ENCODE measurements at places on chromosomes 2 and 18. TPM values are rescaled to one million over a fixed set of nuclear protein-coding genes. Genes with fewer than 3 reads are reported as not detected.
A peak's percentile ranks its signal among the peaks of the same experiment; 100 is the strongest.

ACVR1C gene
- 0.79 TPM for total RNA-seq

DNA sequence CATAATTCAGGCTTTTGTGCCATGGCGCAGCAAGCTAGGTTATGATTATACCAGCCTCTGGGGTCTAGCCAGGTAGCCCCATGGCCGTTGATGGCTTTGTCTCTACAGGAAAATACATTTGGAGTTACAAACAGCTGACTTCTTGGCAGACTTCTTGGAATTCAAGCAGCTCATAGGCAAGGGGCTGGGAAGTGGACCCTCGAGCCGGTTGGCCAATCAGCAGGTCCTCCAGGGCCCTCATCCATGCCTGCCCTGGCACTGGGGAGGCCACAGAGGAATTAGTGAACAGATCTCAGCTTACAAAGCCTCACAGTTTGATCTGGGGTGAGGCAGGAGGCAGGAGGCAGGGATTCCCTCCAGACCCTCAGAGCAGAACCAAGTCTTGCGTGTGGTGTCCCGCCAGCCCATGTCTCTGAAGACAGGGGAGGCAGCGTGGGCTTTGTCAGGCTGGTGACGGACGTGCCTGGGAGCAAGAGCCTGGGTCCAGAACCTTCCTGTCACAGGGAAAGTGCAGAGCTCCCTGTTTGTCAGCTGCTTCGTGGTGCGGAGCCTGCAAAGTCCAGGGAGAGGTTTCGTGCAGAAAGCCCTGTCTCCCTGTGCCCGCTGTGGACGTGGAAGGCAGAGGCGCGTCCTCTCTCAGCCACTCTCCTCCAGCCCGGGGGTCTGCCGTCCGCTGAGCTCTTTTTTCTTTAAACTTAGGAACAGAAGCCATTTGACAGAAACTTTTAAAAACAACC, 131.7 kb downstream of the KLHL29 start:
- H3K36me3 ChIP-seq: no peaks in the 10 kb centered on the region
- H3K27me3 ChIP-seq: no peaks in the 10 kb centered on the region
- no peak overlapping the region for H3K27ac ChIP-seq
- DNase-seq: no peak

LAMA3 gene
- total RNA-seq: 66.0 TPM

SP5 gene
- 0.25 TPM for total RNA-seq

CFC1 gene
- not detected for total RNA-seq

MZT2A gene
- 65.3 TPM for total RNA-seq

DNA sequence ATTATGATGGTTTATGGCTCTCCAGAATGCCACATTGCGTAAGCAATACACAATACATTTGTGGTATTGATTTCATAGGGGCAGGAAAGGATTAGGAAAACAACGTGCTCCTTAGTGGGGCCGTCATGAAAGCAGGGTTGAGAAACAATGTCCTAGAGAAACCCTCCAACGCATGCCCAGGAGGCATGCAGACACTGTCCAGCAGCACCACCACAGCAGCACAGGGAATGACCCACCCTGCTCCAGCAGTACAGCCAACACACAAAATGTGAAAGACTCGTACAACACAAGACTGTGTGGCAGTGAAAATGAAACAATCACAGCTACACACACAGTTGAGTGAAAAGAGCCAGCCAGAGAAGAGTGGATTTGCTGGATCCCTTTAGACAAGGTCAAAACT, 66.3 kb downstream of the FAM168B start:
- no peaks in the 10 kb centered on the region for H3K36me3 ChIP-seq
- H3K4me3 ChIP-seq: no peak overlapping the region
- H3K4me1 ChIP-seq: no peaks in the 10 kb centered on the region
- H3K27ac ChIP-seq: no peak overlapping the region

- H3K27me3 ChIP-seq: no peaks in the 10 kb centered on the region
- peaks cover 8% of the 10 kb centered on the region for H3K4me1 ChIP-seq
- no peak overlapping the region for H3K4me3 ChIP-seq
- no peak for DNase-seq
- peak overlapping the region; percentile 92 for H3K27ac ChIP-seq
Measured at GRCh38 chr2:235514627-235515363, 21.0 kb downstream of the AGAP1 start.

PROKR1 gene
- not detected for total RNA-seq

PRADC1 gene
- 16.1 TPM for total RNA-seq

DNA sequence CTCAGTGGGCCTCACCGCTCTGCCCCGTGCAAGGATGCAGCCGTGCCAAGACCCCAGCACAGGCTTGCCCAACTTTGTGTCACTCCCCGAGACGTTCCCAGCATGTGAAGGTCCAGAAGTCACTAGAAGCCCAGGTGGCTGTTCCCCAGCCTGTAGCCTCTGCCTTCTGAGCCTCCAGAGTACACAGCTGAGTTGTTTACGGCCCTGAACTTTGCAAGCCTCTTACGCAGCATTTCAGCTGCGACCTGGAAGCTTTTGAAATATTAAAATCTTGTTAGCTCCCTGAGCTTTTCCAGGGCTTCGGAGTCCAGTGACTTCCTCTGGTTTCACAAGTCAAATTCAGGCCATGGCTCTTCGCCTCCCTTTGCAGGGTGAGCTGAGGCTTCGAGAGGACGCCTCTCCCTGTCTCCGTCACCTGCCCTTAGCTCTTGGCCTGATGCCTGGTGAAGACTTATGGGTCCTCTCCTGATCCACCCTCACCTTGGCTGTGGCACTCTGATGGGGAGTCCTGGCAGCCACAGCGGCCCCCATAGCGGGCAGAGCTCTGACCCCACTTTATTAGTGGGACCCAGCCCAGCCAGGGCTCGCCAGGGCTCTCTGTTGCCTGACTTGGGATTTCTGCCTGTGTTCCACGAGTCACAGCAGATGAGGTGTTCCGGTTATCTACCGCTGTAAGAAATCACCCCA, 76.5 kb upstream of the HPCAL1 start:
- H3K27ac ChIP-seq: no peak overlapping the region
- no peaks in the 10 kb centered on the region for H3K4me1 ChIP-seq
- no peak for DNase-seq
- H3K27me3 ChIP-seq: no peaks in the 10 kb centered on the region
- H3K36me3 ChIP-seq: no peaks in the 10 kb centered on the region

DNA sequence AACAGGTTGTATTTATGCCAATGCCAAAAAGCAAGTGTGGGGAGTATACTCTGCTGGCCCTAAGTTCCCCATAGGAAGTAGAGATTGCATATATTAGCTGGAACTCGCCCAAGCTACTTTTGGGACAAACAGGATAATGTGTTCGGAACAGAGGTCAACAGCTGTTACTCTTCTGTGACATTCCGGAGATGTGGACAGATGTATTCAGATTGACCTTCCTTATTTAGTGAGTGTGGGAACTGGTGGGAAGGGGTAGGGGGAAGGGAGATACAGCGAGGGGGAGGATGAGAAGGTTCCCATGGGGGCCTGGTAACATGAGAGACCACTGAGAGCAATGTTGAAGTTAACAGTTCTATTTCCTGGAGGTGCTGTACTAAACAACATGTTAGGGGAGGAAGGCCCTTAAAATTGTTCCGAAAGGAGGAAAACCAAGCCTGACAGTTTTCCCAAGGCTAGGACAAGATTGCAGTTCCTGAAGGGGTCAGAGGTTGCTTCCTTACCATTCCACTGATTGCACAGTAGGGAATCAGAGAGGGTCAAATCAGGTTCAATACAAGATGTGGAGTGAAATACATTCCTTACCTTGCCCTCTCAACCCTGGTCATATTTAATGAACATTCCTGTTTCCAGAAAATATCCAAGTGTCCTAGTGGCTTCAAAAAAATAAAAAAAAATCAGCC, 14.3 kb upstream of the CD28 start:
- H3K4me1 ChIP-seq: peaks cover 9% of the 10 kb centered on the region
- peak; percentile 48 for DNase-seq
- H3K27ac ChIP-seq: peak overlapping the region; percentile 20
- H3K27me3 ChIP-seq: no peaks in the 10 kb centered on the region
- no peaks in the 10 kb centered on the region for H3K36me3 ChIP-seq

IL36G gene
- not detected for total RNA-seq

TRIM43 gene
- not detected for total RNA-seq

EGR4 gene
- not detected for total RNA-seq

GRCh38 chr2:196220671-196221070, 49.3 kb upstream of the STK17B start:
- no peak for DNase-seq
- H3K27me3 ChIP-seq: no peaks in the 10 kb centered on the region
- H3K27ac ChIP-seq: no peak overlapping the region
- H3K36me3 ChIP-seq: no peaks in the 10 kb centered on the region

DNA sequence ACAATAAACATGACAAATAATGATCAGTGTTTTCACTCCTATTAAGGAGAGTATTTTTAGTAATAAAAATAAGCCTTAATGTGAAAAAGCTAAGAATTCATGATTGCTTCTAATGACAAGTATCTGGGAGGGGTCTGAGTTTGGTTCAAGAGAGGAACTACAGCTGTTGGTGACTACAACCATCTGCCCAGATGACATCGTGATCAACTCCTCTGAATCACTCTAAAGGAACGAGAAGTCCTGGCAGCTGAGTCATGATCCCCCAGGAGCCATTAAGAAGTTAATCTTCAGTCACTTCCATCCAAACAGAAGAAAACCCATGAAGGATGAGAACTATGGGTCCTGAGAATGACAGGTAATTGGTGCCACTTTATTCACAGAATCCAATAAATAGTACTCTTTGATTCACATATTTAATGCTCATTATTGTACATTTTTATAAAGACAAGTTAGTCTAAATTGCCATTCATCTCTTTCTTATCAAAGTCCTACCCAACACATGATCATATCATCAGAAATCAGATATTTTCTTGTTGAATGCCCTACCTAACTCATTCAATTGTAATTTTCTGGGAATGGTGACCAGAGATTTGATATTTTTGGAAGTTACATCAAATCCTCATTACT, 6.8 kb downstream of the TFPI start:
- H3K4me3 ChIP-seq: no peak overlapping the region
- peak overlapping the region; percentile 32 for H3K27ac ChIP-seq
- H3K27me3 ChIP-seq: no peaks in the 10 kb centered on the region
- no peak for DNase-seq
- no peaks in the 10 kb centered on the region for H3K36me3 ChIP-seq
- peaks cover 36% of the 10 kb centered on the region for H3K4me1 ChIP-seq

- H3K4me1 ChIP-seq: no peaks in the 10 kb centered on the region
- no peaks in the 10 kb centered on the region for H3K27me3 ChIP-seq
- no peak for DNase-seq
Measured at GRCh38 chr2:29192526-29192925, 77.3 kb downstream of the CLIP4 start.

DNA sequence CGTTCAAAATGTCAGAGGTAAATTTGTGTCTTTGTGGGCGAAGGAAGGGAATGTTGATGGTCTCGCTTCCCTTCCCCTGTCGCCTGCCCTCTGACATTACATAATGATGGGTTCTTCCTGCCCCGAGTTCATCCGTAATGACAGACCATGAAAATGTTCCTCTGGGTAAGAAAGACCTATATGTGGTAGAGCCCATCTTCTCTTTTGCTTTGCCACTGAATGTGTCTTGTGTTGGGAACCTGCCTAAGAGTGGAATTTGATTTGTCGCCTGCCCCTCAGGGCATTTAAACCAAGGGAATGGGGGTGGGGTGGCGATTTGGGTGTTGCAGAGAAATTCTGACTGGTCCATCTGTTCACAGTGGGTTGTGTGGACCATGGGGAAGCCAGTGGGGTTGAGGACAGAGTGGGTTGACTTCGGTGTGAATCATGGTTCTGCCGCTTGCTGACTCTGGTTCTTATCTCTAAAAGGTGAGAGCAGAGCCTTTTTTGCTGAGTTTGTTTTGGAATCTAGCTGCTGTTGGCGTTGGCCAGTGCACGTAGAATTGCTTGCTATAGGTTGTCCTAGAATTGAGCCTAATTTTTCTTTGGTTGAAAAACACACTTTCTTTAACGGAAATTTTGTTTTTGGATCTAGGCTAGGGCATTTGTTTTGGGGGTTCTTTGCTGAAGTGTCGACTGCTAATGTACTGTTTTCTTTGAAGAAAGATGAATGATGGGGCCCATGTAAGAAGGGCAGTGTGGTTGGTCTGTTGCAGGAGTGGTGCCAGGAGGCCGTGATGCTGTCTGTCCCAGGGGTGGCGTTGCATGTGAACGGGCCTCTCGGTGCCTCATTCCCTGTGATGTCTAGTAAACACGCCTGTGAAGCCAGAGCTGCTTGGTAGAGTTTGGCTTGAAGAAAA, 1.3 kb downstream of the INPP4A start:
- peak overlapping the region; percentile 78 for H3K4me3 ChIP-seq
- H3K4me1 ChIP-seq: no peaks in the 10 kb centered on the region
- DNase-seq: no peak
- no peaks in the 10 kb centered on the region for H3K27me3 ChIP-seq
- H3K27ac ChIP-seq: no peak overlapping the region

DNA sequence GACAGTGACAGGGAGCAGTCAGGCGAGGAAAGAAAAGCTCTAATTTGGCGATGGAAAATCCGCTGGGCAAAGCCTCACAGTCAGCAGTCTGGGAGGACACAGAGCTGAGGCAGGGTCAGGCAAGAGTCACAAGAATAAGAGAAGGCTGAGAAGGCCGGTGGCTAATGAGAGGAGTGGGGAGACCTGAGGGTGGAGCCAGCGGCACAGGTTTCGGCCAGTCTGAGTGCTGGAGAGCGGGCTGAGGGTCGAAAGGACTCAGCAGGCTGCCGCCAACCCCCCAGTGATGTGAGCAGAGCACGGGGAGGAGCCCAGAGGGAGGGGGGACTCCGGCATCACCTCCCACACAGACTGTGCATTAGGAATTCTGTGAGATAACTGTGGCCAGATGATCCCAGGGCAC, 500.6 kb upstream of the MYT1L start:
- no peaks in the 10 kb centered on the region for H3K27me3 ChIP-seq
- no peaks in the 10 kb centered on the region for H3K36me3 ChIP-seq
- H3K27ac ChIP-seq: no peak overlapping the region
- DNase-seq: no peak
- no peaks in the 10 kb centered on the region for H3K4me1 ChIP-seq
- no peak overlapping the region for H3K4me3 ChIP-seq

- no peak for DNase-seq
- peaks cover 17% of the 10 kb centered on the region for H3K36me3 ChIP-seq
- H3K27me3 ChIP-seq: no peaks in the 10 kb centered on the region
- H3K4me3 ChIP-seq: no peak overlapping the region
- no peaks in the 10 kb centered on the region for H3K4me1 ChIP-seq
Measured at GRCh38 chr2:238077292-238077691, 16.5 kb downstream of the SCLY start.
